ENCODE measurements at places on chromosomes 3 and 15. TPM values are rescaled to one million over a fixed set of nuclear protein-coding genes. Genes with fewer than 3 reads are reported as not detected.
A peak's percentile ranks its signal among the peaks of the same experiment; 100 is the strongest.

DNA sequence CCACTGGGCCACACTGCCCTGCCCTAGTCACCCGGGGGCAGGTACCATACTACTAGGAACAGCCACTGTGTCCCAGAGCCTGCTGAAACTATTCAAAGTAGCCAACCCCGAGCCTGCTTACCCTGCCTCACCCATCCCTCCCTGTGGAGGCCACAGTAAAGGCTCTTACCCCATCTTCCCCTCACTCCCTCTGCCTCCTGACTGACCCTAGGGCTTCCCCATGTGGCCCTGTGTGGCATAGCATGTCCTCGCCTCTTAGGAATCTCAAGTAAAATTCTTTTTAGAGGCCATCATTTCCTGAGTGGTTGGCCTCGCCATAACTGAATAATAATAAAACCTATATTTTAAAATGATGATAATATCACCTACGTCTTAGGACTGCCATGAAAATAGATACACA, 112.2 kb upstream of the SLC6A11 start:
- H3K27me3 ChIP-seq, result peaks cover 57% of the 10 kb centered on the region
- DNase-seq, result no peak
- no peaks in the 10 kb centered on the region for H3K4me1 ChIP-seq

GRCh38 chr3:141241616-141242376, 10.2 kb downstream of the PXYLP1 start:
- peaks cover 3% of the 10 kb centered on the region for H3K36me3 ChIP-seq
- no peak overlapping the region for H3K4me3 ChIP-seq
- peak overlapping the region; percentile 54 for H3K27ac ChIP-seq
- peak; percentile 11 for DNase-seq
- H3K4me1 ChIP-seq, result peaks cover 20% of the 10 kb centered on the region

GRCh38 chr3:184626923-184627322, 65.3 kb downstream of the EPHB3 start:
- no peak overlapping the region for H3K27ac ChIP-seq
- no peaks in the 10 kb centered on the region for H3K4me1 ChIP-seq
- H3K27me3 ChIP-seq, result no peaks in the 10 kb centered on the region
- H3K36me3 ChIP-seq, result no peaks in the 10 kb centered on the region
- H3K4me3 ChIP-seq, result no peak overlapping the region
- DNase-seq, result no peak

GRCh38 chr3:6680119-6680806, 180.7 kb upstream of the GRM7 start:
- no peak for DNase-seq
- no peaks in the 10 kb centered on the region for H3K36me3 ChIP-seq
- H3K4me1 ChIP-seq, result no peaks in the 10 kb centered on the region
- H3K4me3 ChIP-seq, result no peak overlapping the region

- no peak for DNase-seq
- H3K4me3 ChIP-seq, result no peak overlapping the region
- no peaks in the 10 kb centered on the region for H3K4me1 ChIP-seq
- no peaks in the 10 kb centered on the region for H3K36me3 ChIP-seq
- H3K27me3 ChIP-seq, result no peaks in the 10 kb centered on the region
- no peak overlapping the region for H3K27ac ChIP-seq
Observed at GRCh38 chr3:152040319-152040718, 166.9 kb downstream of the SUCNR1 start.

Gene GRAMD2A
- polyA plus RNA-seq, result 11.5 TPM

Gene NR1I2
- polyA plus RNA-seq, result 89.1 TPM

- H3K36me3 ChIP-seq, result no peaks in the 10 kb centered on the region
- H3K27ac ChIP-seq, result no peak overlapping the region
- no peaks in the 10 kb centered on the region for H3K4me1 ChIP-seq
- H3K4me3 ChIP-seq, result no peak overlapping the region
Observed at GRCh38 chr15:92463826-92464225, 70.1 kb downstream of the ST8SIA2 start.

Gene TRH
- polyA plus RNA-seq, result 0.16 TPM

GRCh38 chr3:30666572-30667279, 60.3 kb downstream of the TGFBR2 start:
- H3K27me3 ChIP-seq, result no peaks in the 10 kb centered on the region
- peaks cover 3% of the 10 kb centered on the region for H3K4me1 ChIP-seq
- no peak overlapping the region for H3K27ac ChIP-seq
- H3K36me3 ChIP-seq, result peaks cover 28% of the 10 kb centered on the region
- no peak for DNase-seq

Gene HESX1
- 1.5 TPM for polyA plus RNA-seq

DNA sequence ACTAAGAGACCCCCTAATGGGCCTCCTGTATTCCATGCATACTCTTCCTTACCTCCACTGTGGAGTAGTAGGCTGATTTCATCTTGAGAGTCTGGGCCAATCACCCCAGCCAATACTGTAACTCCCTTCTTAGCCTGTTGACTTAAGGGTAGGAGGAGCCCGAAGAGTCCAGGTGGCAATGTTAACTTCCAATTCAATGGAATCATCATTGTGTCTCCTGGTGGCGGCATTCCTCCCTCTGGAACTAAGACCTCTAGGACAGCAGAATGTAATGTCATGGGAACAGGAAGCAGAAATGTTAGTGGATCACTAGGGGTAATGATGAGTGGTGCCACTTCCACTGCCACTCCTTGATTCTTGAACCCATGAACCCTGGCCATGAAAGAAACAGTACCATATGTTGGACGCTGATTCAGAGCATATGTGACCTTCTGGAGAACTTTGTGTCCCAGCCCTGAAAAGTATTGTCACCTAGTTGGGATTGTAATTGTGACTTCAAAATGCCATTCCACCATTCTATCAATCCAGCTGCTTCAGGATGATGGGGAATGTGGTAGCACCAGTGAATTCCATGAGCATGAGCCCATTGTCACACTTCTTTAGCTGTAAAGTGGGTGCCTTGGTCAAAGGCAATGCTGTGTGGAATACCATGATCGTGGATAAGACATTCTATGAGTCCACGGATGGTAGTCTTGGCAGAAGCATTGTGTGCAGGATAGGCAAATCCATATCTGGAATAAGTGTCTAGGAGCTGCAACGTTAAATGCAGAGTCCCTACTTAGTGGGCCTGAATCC, 24.9 kb downstream of the NAALADL2 start:
- no peaks in the 10 kb centered on the region for H3K27me3 ChIP-seq
- no peak for DNase-seq
- H3K4me3 ChIP-seq, result no peak overlapping the region
- no peaks in the 10 kb centered on the region for H3K4me1 ChIP-seq
- no peak overlapping the region for H3K27ac ChIP-seq
- no peaks in the 10 kb centered on the region for H3K36me3 ChIP-seq

Gene USP13
- polyA plus RNA-seq, result 4.7 TPM

GRCh38 chr15:50471072-50471471, 46.9 kb downstream of the USP8 start:
- H3K27ac ChIP-seq, result no peak overlapping the region
- no peak for DNase-seq
- no peaks in the 10 kb centered on the region for H3K27me3 ChIP-seq
- H3K4me3 ChIP-seq, result no peak overlapping the region
- H3K36me3 ChIP-seq, result peaks cover 49% of the 10 kb centered on the region

- DNase-seq, result no peak
- H3K27ac ChIP-seq, result no peak overlapping the region
- peaks cover 18% of the 10 kb centered on the region for H3K4me1 ChIP-seq
- peaks cover 41% of the 10 kb centered on the region for H3K36me3 ChIP-seq
- H3K27me3 ChIP-seq, result no peaks in the 10 kb centered on the region
Observed at GRCh38 chr3:58308728-58309127, 2.4 kb downstream of the HTD2 start.

All from large intestine (tissue), 12 donors.